Activated naive CD4-positive, alpha-beta T cell treated with anti-CD3 and anti-CD28 coated beads, Interleukin-2, amount 50 U/mL, for 16 hours (primary cell): ENCODE measurements at places on chromosomes 12 and 14.

GRCh38 chr12:13701502-13701901 is 279.9 kb downstream of the GRIN2B start:
- DNase-seq = no peak

- no peak for DNase-seq
Measured at GRCh38 chr12:126591533-126591932, 1526.3 kb downstream of the AACS start.

DNA sequence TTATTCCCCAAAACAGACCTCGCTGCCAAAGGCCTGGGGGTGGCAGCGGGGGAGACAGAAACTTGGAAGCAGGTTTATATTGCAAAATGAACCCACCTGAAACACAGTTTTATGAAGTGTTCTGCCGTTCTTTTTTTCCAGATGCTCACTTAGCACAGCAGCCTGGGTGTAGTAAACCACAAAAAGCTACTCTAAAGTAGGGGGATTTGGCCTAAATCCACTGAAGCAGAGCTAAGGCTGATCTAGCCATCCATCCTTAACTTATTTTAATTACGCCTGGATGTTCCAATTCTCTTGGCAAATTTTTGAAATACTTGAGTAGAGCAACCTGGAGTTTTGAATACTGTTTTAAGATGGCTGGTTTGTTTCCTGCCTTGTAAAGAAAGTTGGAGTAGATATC is 121.2 kb downstream of the GPR135 start:
- DNase-seq = no peak

DNA sequence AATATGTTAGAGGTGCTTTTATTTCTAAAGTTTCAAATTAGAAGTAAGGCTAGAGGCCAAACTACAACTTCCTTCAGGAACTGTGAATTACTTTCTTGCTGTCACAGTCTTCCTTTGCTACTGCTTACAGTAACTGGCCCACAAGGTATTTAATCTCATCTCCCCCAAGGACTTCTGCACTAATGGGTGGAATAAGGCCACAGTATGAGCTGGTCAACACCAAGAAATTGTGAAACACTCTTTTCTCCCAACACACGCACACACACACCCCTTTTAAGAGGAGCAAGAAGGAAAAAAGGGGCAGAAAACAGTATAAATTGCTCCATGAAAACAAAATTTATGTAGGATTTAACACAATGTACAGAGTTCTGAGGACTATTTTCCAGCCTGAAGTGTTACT is 45.6 kb downstream of the SCAF11 start:
- no peak for DNase-seq

DNA sequence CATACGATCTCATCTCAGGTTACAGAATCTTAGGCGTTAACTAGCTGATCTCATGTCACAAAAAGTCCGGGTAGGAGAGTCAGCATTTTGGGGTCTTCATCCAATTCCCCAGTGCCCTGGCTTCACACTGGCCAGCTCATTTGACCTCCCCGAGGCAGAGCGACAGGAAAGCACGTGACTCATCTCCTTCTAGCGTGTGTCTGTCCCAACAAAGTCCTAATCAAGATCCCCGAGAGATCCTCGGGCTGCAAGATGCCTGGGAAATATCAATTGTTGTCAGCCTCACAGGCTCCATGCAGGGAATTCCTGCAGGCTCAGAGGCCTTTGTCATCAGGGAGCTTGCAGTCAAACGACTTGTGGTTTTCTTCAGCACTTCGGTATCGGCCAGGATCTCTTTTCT is 57.5 kb downstream of the ZNF664 start:
- no peak for DNase-seq

GRCh38 chr12:59121451-59121850 is 201.1 kb upstream of the LRIG3 start:
- DNase-seq = no peak

- DNase-seq = no peak
Measured at GRCh38 chr12:106692896-106693820, 81.3 kb upstream of the RIC8B start.

GRCh38 chr14:105098316-105098715 is 33.1 kb upstream of the GPR132 start:
- no peak for DNase-seq

- no peak for DNase-seq
Measured at GRCh38 chr12:103494734-103495468, 867 bp downstream of the C12orf42 start.

- no peak for DNase-seq
Measured at GRCh38 chr14:22888662-22889061, 5.6 kb downstream of the REM2 start.

- no peak for DNase-seq
Measured at GRCh38 chr12:126147321-126147720, 1082.1 kb downstream of the AACS start.

GRCh38 chr12:116406529-116406928 is 129.0 kb upstream of the MED13L start:
- no peak for DNase-seq

DNA sequence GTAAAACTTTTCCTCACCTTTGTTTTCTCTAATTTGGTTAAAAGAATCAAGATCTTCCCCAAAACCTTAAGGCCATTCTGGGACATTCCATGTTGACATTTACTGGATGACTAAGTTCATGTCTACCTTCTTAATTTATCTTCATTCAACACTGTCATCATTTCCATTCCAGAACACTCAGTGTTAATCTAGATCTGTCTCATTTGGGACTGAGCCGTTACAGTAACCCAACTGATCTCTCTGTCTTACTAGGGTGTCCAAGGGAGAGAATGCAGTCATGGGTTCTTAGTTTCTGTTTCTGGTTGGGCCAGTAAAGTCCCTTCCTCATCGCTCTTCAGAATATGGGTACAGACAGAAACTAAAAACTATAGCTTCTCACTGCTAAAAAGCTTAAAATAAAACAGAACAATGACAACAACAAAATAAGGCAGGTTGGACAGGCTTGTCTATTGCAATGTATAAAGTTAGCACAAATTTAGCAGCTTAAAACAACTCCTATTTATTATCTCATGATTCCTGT is 144.8 kb downstream of the ASCL1 start:
- DNase-seq = no peak

GRCh38 chr12:34126239-34126641 is 103.9 kb downstream of the ALG10 start:
- DNase-seq = no peak

DNA sequence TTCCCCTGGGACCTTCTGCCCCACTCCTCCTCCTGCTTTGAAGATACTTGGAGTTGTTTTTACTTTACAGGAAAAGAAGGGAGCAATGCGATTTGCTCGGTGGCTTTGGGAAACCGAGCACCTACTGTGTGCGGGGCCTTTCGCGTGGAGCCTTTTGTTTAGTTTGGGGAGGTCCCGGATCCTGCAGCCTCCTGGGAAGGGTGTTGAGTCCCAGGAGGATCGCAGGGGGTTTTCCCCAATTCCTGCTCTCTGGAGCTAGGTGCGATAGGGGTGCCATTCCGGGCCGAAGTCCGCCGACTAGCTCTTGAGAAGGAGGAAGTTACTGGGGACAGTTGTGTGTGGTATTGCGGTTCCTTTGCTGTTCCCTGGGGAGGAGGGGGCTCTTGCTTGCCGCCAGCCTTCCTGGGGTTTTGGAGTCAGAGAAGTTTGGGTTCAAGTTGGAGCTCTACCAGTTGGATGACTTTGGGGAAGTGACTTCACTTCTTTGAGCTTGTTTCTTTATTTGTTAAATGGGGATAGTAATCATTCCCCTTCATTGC is 1.1 kb downstream of the BRI3BP start:
- DNase-seq = no peak

- DNase-seq = no peak
Measured at GRCh38 chr14:88815980-88816379, 8.5 kb upstream of the TTC8 start.

- no peak for DNase-seq
Measured at GRCh38 chr12:33439587-33440011, at the start of gene SYT10. TSS of gene SYT10 (minus strand) at chr12:33439819. CDS start at chr12:33439522, 297 bp downstream.

GRCh38 chr12:116588390-116589028 is 29.3 kb downstream of the MAP1LC3B2 start:
- DNase-seq = no peak

GRCh38 chr12:57242691-57243454 is 8.1 kb downstream of the STAC3 start:
- DNase-seq = peak; percentile 76
